ENCODE measurements at places on chromosomes 3 and 15.
A peak's percentile ranks its signal among the peaks of the same experiment; 100 is the strongest.

DNA sequence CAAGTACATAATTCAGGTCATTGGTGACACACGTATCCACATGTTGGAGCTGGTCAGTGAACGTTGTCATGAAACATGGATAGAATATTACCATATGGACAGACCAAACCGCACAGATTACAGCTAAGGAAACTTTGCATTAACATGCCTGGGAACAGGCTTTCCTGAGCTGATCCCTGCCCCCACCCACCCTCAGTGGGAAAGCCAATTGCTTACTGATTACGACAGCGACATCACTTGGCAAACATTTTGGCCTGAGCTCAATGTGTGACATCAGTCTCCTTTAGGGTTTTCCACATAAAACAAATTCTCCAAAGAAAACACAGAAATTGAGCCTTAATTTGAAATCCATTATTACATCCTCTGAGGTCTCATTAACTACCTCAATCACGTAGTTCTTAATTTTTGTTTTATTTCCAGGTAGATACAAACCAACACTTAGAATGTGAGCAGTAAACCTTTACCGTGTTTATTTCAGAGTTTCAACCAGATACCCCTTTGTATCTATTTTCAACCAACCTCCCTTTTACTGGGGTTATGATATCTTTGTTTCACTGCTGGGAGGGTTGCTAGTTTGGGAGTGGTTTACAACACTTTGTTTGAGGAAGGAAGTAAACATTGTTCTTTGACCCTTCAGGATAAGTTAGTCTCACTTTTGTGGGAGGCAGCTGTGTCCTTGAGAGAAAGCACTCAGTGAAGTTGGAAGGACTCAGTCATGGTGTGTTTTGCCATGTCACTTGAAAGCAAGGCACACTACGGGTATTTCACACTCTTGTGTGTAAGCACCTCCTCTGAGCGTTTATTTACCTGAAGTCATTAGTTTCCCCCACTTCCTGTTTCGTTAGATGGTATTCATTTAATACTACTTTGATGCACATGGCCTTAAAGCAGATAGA is 103.1 kb downstream of the CMSS1 start:
- peak; percentile 87 for DNase-seq

- DNase-seq: no peak
These were observed 15.9 kb downstream of the CDAN1 start for GRCh38 chr15:42721016-42721415.

- DNase-seq: no peak
These were observed 262.3 kb upstream of the LYSMD4 start for GRCh38 chr15:99995543-99995942.

DNA sequence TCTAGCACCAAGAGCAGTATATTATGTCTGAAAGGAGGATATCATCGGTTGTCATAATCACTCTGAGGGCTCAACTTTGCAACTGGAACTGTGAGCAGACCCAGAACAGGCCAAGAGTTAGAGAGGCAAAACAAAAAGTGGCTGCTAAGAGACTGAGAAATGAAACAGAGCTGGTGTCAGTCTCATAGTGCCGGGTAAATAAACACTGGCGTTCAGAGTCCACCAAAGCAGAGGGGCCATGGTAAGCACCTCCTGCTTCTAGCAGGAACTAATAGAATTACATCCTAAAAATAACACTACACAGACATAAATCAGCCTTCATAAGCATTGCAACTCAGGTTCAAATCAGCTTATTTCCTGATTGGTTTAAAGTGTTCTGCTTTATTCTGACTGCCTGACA is 10.3 kb upstream of the IL12A start:
- DNase-seq: no peak

GRCh38 chr3:49498648-49499047 is 28.6 kb downstream of the DAG1 start:
- DNase-seq: no peak

GRCh38 chr3:60839246-60839645 is 412.0 kb downstream of the FHIT start:
- DNase-seq: no peak

- DNase-seq: no peak
These were observed 3.4 kb upstream of the TPM1 start for GRCh38 chr15:63038926-63039673.

DNA sequence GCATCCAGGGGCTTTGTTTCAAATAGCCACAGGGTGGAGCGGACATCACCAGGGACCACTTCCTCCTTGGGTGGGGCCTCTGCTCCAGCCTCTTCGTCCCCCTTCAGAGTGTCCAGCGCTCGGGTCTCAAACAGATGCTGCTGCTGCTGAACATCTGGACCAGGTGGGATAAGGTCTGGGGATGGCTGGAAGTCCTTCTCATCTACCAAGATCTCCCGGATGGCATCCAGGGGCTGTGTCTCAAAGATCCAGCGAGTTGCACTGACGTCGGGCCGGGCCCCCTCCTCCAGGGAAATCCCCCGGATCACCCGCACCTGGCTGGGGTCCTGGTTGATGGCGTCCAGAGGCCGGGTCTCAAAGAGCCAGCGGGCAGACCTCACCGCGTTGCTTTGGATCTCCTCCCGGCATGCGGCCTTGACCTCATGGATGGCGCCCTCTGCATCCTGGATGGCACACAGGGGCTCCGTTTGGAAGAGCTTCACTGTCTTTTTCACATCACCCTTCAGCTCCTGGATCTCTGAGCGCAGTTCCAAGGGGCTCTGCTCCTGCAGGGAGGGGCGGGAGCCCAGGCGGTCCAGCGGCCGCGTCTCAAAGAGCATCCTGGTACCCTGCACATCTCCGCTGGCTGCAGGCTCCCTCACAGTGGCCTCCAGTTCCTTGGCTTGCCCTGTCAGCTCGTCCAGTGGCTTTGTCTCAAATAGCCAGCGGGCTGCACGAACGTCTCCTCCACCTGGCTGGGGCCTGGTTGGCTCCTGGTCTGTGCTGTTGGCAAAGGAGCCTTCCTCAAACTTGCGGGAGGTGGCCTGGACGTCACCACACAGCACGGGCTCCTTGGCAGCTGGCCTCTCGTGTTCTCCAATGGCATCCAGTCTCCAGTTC is 3.9 kb downstream of the XIRP1 start:
- peak; percentile 49 for DNase-seq

DNA sequence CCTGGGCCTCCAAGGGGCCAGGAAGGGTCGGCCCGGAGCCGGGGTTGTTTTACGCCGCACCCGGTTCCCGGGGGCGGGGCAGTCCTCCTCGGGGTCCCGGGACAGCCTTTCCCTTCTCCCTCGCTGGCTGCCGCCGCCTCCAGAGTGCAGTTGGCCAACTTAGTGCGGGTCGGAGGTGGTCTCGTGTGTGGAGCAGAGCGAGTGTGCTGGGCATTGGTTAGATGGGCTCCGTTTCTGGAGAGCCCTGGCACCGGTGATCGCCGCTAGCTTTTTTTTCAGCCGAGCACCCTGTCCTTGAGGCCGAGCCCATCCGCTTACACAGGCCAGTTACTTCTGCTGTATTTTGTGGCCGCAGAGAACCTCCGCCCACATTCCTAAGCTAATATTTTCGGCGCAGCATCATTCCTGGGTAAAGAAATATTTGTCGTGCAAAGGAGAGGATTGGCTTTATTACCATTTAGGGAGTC is 585 bp downstream of the KIF23 start:
- peak; percentile 27 for DNase-seq

GRCh38 chr3:111033470-111034050 is 38.1 kb upstream of the NECTIN3 start:
- DNase-seq: no peak

DNA sequence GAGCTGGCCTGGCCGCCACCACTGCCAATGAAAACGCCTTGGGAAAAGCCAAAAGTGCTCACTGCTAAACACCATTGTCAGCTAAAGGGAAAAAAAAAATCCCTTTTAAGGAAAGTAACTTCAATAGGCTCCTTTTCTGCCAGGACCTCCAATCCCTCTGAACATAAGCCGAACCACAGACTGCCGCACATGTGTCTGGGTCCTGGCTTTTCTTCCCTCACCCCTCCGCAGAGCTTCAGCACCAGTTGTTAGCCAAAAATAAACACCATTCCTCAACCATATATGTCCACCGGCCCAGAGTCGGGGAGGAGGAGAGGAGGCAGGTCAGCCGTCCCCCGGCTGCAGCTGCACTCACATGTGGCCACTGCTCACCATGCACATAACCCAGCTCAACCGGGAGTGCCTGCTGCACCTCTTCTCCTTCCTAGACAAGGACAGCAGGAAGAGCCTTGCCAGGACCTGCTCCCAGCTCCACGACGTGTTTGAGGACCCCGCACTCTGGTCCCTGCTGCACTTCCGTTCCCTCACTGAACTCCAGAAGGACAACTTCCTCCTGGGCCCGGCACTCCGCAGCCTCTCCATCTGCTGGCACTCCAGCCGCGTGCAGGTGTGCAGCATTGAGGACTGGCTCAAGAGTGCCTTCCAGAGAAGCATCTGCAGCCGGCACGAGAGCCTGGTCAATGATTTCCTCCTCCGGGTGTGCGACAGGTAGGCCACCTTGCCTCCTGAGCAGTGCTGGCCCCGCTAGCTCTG is at the start of gene FBXL22:
Gene FBXL22 (plus strand): TSS at position 350 of the 753 bp plus-strand sequence. CDS start 6 bp downstream, at position 356.
- DNase-seq: peak; percentile 76

DNA sequence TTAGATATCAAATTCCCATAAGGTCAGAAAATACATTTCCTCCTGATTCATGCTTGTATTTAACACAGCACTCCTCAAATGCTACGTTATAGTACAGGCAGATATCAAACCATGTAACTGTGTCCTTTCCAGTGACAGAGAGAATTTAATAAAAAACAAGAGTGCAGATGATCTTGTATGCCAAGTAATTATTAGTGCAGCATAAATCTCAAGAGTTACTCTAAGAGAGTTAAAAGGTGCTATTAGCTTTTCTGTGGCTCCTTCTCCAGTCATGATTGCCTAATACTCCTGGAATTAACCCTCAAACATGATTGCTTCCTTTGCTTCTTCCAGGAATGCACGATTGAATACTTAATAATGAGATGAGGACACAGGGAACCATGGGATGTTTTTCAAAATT is 413.0 kb upstream of the DPH6 start:
- DNase-seq: no peak

- DNase-seq: no peak
These were observed 5.7 kb upstream of the SEMA6D start for GRCh38 chr15:47711655-47712054.

- DNase-seq: peak; percentile 62
These were observed 263.8 kb downstream of the FEZF2 start for GRCh38 chr3:62109534-62109933.
